ENCODE measurements at places on chromosomes 1 and 21. TPM values are rescaled to one million over a fixed set of nuclear protein-coding genes. Genes with fewer than 3 reads are reported as not detected.

The FCRL5 gene
- under 0.01 TPM for total RNA-seq

The DNAJC28 gene
- total RNA-seq = 0.79 TPM

The SYNC gene
- total RNA-seq = 11.8 TPM

The ADORA1 gene
- total RNA-seq = not detected

The EVA1B gene
- 108 TPM for total RNA-seq

The NBPF6 gene
- not detected for total RNA-seq

The C4BPA gene
- total RNA-seq = not detected

The LHX8 gene
- total RNA-seq = not detected

DNA sequence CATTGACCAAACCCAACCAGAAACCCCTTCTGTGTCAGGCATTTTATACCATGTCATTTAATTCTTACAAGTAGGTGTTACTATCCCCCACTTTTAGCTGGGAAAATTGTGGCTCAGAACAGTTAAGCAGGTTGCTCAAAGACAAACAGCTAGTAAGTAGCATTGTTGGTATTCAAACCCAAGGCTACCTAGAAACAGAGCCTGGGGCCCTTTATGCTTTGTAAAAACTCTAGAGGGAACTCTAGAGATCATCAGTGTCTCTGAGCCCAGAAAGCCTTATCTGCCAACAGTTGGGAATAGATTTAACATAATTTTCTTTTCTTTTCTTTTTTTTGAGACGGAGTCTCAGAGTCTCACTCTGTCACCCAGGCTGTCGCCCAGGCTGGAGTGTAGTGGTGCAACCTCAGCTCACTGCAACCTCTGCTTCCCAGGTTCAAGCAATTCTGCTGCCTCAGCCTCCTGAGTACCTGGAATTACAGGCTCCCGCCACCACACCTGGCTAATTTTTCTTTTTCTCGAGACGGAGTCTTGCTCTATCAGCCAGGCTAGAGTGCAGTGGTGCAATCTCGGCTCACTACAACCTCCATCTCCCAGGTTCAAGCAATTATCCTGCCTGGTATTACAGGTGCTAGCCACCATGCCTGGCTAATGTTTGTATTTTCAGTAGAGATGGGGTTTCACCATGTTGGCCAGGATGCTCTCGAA is 48.5 kb upstream of the OSBPL9 start:
- no peak for DNase-seq

- DNase-seq = no peak
Measured at GRCh38 chr21:46483300-46484295, 24.9 kb downstream of the DIP2A start.

DNA sequence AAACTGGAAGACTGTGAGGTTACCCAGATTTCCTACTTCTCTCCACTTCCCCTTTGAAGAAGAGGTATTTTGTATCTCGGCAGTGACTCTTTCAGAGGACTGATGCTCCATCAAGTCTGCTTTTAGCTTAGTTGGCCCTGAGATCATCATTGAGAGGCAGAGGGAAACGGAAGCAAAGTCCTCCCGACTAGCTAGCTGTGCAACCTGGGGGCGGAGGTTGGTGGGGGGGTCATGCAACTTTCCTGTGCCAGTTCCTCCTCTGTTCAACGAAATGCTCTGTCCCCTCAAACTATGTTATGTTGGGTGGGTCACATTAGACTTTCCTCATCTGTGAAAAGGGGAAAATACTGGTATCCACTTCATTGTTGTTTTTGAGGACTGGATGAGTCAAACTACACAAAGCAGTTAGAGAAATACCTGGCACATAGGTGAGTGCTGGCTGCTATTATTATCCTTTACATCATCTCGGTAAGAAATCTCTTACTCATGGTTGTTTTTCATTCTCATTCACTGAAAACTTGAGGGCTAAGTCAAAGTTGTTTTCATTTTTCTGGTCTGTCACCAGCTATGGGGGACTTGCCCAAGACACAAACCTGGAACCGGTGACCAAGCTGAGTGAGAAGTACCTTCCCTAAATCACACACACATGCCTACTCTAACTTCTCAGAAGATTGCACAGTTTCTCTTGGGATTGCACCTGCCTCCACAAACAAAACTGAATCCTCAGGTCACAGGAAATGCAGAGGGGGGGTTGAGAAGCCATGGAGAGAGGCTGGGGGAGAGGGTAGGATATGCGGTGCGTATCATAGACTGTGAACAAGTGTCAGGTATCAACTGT is 83.3 kb downstream of the ABCA4 start:
- DNase-seq = no peak

DNA sequence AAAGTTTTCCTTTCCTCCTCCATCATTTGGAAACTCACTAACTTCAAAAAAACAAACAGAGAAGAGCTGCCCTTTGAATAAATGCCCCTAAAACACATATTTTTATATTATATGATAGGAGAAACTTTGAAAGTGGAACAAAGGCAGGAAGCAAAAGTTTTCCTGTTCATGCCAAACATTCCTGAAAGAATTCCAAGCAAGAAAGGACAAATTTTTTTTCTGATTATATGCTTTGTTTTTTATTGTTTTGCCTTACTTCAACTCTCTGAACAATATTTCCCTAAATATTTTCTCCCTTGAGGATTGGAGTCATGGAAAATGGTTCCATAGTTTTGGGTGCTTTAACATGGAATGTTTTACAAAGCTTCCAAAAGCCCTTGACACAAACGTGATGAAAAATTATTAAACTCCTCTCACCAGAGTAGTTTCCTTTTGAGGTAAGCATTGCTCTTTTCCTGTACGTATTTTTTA is 638.5 kb upstream of the CAMK1G start:
- DNase-seq = peak; percentile 63

DNA sequence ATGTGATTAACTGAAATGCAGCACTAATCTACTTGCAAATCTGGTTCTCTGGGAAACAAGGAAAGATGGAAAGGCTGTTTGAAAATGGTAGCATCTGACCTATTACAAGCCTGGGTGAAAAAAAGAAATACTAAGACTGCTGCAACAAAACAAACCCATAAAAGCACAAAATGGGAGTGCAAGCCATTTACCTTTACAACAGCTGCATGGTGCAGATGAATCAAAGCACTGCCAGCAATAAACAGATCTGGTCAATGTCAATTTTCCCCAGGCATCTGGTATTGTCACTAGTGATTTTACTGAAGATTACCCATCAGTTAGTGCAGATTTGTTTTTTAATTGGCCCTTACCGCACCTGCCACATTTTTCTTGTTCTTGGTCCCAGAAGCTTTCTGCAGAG is 1341.7 kb downstream of the PLA2G4A start:
- no peak for DNase-seq

- DNase-seq = no peak
Measured at GRCh38 chr1:98688110-98688739, 26.7 kb downstream of the SNX7 start.
